ENCODE measurements at places on chromosomes 3 and 15. TPM values are rescaled to one million over a fixed set of nuclear protein-coding genes. Genes with fewer than 3 reads are reported as not detected.

Gene IL16
- total RNA-seq = 69.2 TPM

Gene FES
- 968 TPM for total RNA-seq

Gene COL8A1
- 30.9 TPM for total RNA-seq

Gene SPATA12
- 2.9 TPM for total RNA-seq

Gene CADM2
- total RNA-seq = not detected

Gene SAMD7
- total RNA-seq = not detected

Gene PLA2G4D
- total RNA-seq = not detected

Gene STXBP5L
- total RNA-seq = 1.8 TPM

Gene RAB27A
- total RNA-seq = 12.1 TPM

Gene ATP13A5
- total RNA-seq = not detected

Gene LRRC3B
- 1.3 TPM for total RNA-seq

Gene CA12
- 0.29 TPM for total RNA-seq

Gene CASR
- not detected for total RNA-seq

Gene BFSP2
- total RNA-seq = not detected

Gene TUSC7
- total RNA-seq = not detected

Gene DPPA2
- total RNA-seq = not detected

Gene BTD
- 6.5 TPM for total RNA-seq

Gene LDHAL6B
- total RNA-seq = not detected

Gene GOLGA6L4
- 3.1 TPM for total RNA-seq

Gene MASP1
- 25.3 TPM for total RNA-seq

Gene CHCHD6
- total RNA-seq = not detected

Gene STAB1
- total RNA-seq = 99.3 TPM

Gene SPG11
- 34.1 TPM for total RNA-seq

Data from uterus (tissue), 4 donors.